ENCODE measurements at places on chromosomes 4 and X.

DNA sequence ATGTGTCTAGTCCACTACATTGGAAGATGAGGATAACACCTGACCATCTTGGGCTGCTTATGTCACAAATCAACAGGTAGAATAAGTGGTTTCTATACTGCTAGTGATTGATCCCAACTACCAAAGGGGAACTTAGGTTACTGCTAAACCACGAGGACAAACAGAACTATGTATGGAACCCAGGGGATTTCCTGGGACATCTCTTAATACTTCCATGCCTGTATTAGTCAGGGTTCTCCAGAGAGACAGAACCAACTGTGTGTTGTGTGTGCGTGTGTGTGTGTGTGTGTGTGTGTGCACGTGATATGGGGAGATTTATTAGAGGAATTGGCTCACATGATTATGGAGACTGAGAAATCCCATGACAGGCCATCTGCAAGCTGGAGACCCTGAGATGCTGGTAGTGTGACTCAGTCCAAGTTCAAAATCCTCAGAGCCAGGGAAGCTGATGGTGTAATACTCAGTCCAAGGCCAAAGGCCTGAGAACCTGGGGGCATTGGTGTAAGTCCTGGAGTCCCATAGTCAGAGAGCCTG is 16.2 kb upstream of the AFF1 start:
- no peak for DNase-seq

DNA sequence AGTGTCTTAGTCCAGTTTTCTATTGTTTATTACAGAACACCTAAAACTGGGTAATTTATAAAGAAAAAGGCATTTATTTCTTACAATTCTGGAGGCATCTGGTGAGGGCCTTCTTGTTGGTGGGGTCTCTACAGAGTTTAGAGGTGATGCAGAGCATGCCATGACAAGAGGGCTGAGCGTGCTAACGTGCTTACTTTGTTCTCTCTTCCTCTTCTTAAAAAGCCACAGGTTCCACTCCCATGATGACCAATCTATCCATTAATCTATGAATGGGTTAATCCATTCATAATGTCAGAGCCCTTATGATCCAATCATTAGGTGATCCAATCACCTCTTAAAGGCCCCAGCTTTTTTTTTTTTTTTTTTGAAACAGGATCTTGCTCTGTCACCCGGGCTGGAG is 291.5 kb upstream of the GALNTL6 start:
- no peak for DNase-seq

DNA sequence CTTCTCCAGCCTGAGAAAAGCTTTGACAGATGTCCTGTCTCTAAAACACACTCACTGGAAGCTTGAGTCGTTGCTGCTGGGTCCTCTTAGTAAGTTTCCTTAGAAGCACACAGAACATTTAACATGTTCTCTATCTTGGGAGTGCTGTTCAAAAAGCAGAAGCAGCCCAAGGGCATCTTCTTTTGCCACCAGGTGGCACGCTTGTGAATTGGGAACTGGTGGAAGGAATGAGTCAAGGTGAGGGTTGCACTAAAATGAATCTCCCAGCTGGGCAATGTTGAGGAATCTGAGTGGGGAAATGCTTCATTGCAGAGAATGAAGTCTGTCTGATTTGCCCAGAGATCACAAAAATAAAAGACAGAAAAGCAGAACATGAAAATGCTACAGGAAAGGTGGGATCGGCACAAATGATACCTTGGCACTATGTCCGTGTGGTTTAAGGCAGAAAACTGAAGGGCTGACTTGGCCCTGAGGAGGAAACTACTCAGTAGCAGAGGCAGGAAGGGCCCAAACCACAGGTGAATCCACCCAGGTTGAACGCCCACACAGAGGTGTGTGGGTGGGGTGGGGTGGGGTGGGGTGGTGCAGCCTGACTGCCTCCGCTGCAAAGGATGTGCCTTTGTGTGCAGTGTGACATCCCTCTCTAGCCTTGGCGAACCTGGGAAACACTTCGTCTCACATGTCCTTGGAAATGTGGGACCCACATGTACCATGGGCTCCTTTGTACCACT is 26.0 kb downstream of the KIT start:
- DNase-seq, result no peak

GRCh38 chr4:111934314-111934713 is 210.9 kb upstream of the FAM241A start:
- DNase-seq, result no peak

GRCh38 chr4:39205000-39205399 is 22.7 kb downstream of the WDR19 start:
- DNase-seq, result no peak

DNA sequence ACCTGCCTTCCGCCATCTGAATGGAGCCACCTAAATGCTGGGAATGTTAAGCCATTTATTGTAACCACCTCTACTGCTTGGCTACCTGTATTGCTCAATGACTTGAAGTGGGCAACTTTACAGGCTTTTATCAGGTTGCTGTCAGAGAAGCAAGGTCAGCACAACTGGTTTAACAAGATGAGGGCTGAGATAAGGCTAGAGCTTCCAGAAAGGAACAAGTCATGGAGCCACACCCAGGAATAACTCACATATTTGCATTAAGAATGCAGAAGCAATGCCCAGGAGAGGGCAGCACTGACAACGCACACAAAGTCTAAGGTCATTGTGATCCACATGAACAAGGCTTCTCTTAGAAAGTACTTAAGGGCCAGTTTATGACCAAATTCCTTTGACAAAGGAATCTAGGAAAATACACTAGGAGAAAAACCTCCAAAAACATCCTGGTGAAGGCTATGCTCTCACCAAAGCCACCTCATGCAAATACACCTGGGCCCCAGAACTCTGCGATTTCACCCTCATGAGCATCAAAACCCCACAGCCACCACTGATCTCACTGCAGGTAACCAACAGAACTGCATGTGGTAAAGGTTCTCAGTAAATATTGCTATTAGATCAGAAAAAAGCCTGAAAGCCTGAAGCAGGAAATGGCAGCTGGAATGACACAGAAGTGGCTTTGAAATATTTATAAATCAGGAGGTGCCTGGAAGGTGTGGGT is 15.0 kb upstream of the STS start:
- DNase-seq, result no peak

DNA sequence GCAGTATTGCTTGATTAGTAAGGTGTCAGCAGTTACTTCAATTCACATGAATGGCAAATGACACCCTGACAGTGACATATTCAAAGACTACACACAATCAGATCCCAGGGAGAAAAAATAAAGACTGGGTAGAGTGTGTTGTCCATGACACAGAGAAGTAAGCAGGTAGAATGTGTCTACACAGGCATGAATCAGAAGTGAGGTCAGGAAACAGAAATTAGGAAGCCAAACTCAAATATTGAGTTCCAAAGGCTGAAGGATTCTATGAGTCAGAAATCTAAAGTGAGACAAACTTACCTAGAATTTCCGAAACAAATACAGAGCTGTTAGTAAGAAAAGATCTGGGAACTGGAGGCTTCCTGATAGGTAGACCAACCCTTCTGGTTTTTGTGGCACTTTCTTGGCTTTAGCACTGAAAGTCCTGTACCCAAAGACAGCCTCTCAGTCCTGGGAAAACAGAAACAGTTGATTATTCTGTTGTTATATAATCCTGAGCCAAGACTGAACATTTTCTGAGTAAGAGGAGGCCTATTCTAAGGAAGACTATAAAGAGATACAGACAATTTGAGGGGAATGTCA is 24.3 kb upstream of the GLRA2 start:
- DNase-seq, result no peak

GRCh38 chr4:8393593-8394038 is 46.9 kb downstream of the ACOX3 start:
- DNase-seq, result peak; percentile 88

DNA sequence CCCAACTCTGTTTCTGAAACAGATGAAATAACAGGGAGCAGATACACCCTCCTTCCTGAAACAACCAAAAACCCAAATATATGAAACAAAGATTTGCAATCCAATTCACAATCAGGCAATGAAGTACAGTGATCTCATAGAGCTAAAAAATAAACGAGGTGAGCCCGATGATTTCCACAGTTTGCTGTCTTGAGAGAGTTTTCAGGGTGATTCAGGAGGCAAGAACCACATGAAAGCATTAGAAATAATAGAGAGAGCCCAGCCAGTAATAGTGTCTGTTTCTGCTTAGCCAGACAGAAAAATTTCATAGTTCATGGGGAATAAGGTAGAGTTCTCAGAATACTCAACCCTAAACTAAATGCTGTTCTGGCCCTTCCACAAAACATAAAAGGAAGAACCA is 296.2 kb downstream of the PDHA2 start:
- DNase-seq, result no peak

DNA sequence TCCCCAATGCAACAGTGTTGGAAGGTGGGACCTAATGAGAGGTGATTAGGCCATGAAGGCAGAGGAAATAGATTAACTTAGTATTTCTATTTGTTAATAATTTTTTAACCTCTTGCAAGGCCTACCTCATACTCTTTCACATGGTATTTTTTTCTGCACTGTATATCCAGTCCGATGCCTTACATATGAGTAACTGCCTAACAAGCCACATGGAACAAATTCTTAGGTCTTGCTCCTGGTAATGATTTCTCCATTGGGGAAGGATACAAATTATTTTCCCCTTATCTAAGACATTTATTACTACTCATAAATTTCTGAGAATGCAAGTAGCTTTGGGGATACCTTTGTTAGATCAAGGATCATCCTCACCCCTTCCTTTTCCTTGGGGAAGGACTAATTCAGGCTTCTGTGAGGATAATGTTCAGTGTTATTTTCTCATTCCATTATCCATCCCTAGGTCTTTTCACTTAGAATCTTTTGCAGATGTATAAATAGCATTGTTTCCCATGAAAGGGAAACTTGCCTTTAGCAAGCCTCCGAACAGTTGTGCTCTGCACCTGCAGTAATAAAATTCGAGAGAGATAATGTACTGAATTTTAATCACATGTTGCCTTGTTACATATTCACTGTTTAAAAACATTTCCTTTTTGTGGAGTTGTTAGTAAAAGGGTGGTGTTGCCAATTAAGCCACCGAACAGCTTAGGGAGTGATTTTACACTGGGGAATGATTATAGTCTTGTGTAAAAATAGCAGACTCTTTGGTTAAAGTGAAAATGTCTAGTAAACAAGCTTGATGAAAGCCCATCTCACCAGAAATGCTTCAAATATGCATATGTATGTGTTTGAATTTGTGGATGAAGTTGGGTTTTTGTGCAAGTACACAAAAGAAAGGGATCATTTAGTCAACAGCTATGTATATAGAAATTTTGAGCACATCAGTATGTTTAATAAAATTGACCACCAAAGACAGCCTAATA is 89.9 kb downstream of the CFAP299 start:
- DNase-seq, result no peak

DNA sequence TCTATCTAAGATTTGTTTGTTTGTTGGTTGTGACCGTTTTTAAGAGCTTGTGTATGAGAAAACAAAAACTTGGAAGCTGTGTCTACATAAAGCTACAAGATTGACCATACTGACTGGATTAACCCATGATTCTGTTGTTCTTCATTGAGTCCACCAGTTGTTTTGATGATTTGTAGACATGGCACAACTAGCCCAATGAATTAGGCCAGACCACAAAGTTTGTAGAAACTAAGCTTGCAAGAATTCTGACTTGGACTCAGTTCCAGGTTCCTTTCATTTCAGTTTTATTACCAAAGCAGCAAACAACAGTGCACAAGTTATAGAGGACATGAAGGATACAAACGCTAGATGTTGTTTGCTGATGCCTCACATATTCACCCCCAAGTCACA is 119.3 kb downstream of the RASGEF1B start:
- no peak for DNase-seq

- DNase-seq, result peak; percentile 2
These were observed 12.4 kb upstream of the PACRGL start for GRCh38 chr4:20687864-20688263.

GRCh38 chr4:102624505-102624904 is 123.3 kb downstream of the NFKB1 start:
- no peak for DNase-seq

DNA sequence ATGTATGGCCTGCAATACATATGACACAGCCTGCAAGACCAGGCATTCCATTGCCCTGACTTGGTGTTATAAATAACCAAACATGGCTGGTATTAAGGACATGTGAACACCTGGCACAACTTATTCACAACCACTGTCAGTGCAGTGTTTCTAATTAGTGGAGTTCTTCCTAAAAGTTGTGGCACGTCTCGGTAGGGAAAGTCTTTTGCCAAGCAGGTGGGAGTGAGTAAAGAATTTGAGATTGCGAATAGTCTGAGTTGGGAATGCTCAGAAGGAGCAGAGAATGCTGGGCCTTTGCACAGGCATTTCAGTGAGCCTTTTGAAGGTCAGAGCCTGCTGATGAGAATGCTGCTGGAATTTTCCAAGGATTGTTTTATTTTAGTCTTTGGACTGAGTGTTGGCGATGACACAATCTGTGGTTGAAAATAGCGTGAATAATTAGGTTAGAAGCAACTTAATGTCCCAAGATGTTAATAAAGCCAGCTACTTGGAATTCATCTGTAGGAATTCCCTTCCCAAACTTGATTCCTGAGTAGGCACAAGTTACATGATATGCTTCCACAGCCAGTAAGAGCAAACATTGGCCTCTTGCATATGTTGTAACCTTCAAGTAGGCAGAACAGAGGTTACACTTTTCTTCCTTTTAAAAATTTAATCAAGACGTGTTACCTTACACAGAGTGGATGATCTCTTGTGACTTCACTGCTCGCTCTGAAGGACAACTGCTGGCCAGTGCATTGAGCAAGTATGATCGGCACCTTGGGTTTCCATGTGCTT is 83.6 kb upstream of the PGRMC2 start:
- no peak for DNase-seq

DNA sequence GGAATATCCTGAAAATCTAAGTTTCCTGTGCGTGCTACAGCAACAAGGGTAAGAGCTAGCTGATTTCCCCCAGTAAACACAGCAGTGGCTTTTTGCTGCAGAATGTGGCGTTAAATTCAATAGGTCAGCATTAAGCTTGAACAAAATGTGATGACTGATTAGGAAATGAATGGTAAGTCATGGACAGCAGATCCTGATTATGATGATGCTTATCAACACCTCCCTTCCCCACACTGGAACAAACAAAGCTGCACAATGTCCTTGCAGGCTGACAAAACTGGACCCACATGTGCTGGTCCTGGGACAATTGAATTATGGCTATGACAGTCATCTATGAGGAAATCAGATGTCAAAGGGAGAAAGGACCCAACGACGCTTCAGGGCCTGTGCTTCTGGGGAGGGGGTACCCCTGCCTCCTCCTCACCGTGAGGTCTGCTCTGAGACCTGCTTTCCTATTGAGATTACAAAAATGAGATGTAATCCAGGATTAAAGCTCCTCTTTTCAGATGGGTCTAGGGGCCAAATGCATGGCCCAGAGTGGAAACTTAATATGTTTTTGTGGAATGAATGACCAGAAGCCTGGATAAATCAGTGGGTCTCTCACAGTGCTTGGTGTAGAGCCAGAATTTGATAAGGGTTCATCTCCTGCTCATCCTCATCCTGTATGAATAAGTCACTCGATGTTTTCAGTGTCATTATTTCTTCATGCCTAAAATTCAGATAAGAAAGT is 32.0 kb upstream of the BOD1L1 start:
- DNase-seq, result no peak

DNA sequence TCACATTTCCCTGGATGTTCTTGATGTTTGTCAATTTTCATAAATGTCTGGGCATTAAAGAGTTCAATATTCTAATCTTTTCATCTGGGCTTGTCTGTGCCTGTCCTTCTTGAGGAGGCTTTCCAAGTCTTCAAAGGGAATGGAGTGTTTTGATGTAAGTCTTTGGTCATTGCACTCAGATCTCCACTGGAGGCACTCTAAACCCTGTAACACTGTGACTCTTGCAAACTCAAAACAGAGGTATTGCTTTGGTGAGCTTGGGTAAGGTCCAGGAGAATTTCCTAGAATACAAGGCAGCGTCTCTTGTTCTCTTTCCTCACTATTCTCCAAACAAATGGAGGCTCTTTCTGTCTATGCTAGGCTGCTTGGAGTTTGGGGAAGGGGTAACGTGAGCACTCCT is 1118.1 kb upstream of the PABPC4L start:
- DNase-seq, result no peak

Data from H54 (cell line).